Bronchial epithelial cell (primary cell): ENCODE measurements at places on chromosomes 2 and 18. TPM values are rescaled to one million over a fixed set of nuclear protein-coding genes. Genes with fewer than 3 reads are reported as not detected.

CHRNG gene
- not detected in 2 replicates for total RNA-seq

CHPF gene
- total RNA-seq = 52.7 and 85.5 TPM in 2 replicates

ATP6V1C2 gene
- total RNA-seq = 0.26 and 0.90 TPM in 2 replicates

TCF4 gene
- 4.5 and 10.0 TPM in 2 replicates for total RNA-seq

CCDC93 gene
- 21.3 and 23.7 TPM in 2 replicates for total RNA-seq

ALKAL2 gene
- total RNA-seq = not detected in 2 replicates

ATP5F1A gene
- total RNA-seq = 506 and 666 TPM in 2 replicates

APLF gene
- 4.2 and 6.1 TPM in 2 replicates for total RNA-seq

SCYGR4 gene
- total RNA-seq = not detected in 2 replicates

CD207 gene
- not detected in 2 replicates for total RNA-seq

C2orf78 gene
- total RNA-seq = not detected in 2 replicates

GRCh38 chr2:11697103-11697871, 27.3 kb upstream of the NTSR2 start:
- DNase-seq = peak; percentile 67

GRCh38 chr2:188551671-188552070, 260.0 kb downstream of the GULP1 start:
- no peak for DNase-seq

- no peak for DNase-seq
Measured at GRCh38 chr2:126389446-126389845, 266.5 kb upstream of the GYPC start.

DNA sequence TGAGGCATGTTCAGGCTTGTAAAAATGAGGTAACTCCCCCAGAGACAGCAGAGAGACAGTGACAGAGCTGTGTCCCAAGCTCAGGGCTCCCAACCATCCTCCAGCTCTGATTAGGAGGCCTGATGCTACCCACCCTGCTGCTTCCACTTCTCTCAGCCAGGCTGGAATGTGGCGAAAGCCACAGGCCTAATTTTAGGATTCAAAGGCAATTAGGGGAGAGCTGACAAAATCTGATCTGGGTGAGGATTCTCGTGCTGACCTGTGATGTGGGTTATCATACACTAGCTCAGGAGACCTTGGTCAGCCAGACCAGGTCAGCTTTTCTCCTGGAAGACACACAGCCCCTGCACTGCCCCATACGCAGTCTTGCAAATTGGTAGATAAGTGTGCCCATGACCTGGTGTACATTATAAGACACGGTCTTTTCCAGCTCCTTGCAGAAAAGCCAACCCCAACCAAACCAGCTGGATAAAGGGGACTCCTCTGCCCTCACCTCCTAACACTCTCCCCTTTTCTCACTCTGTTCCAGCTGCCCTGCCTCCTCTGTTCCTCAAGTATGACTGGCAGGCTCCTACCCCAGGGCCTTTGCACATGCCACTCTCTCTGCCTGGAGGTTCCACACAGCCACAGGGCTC, 225.9 kb downstream of the MGAT5 start:
- no peak for DNase-seq

DNA sequence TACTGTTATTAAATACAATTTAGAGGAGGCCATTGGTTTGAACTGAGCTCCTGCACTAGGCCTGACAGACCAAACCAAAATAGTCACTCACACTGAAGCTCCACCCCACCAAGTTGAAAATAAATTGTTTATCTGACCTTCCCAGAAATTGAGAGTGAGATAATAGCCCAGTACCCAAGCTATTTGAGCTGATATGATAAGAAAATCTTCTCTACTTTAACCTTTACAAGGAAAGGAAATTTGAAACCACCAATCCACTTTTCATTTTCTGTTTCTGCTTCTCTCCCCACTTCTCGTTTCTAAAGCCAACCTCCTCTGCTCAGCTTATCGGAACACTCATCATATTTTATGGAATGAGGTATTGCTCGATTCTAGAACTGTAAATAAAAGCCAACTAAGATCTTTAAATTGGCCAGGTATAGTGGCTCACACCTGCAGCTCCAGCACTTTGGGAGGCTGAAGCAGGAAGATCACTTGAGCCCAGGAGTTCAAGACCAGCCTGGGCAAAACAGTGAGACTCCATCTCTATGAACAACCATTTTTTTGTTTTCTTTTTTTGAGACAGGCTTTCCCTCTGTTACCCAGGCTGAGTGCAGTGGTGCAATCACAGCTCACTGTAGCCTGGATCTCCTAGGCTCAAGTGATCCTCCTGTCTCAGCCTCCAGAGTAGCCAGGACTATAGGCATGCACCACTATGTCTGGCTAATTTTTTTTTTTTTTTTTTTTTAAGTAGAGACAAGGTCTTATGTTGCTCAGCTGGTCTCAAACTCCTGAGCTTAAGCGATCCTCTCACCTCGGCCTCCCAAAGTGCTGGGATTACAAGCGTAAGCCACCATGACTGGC, 13.3 kb upstream of the GALM start:
- no peak for DNase-seq

- DNase-seq = no peak
Measured at GRCh38 chr2:138190999-138191398, 226.7 kb downstream of the HNMT start.

GRCh38 chr18:34623557-34623956, 86.5 kb upstream of the DTNA start:
- no peak for DNase-seq

GRCh38 chr2:186772579-186772978, 76.4 kb downstream of the ZSWIM2 start:
- DNase-seq = no peak

DNA sequence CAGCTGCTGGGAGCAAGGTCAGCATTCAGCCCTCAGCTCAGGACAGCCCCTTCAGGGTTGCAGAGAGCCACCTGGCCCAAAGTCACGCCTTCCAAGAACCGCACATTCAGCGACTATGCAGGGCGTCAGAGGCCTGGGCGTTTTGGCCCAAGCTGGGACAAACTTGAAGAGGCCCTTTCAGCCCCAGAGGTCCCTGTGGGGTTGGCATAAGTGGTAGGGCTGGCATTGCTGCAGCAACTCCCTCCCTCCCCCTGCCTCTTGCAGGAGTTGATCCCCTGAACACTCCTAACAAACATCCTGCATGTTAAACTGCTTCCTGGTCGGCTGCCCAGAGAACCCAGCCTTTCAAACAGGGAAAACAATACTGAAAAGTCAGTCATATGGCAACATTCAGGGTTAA, 192.9 kb upstream of the SMAD2 start:
- no peak for DNase-seq

DNA sequence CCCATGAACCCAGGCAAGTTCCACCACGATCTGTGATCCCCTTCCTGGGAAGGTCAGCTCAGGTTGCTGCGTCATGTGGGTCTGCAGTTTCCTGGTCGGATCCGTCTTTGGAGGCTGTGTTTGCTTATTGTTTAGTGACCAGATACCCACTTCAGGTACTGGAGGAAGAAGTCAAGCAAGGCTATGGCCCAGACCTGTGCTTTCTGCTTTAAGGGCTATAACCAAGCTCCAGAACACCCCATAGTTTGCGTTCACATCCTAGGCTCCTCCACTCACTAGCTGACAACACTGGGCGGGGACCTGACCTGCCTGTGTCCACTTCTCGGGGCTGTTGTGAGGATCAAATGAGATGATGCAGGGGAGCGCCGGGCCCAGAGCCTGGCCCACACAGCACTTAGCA, 44.0 kb downstream of the MAL start:
- no peak for DNase-seq

GRCh38 chr18:7741640-7742039, 174.5 kb downstream of the PTPRM start:
- no peak for DNase-seq

- peak; percentile 33 for DNase-seq
Measured at GRCh38 chr18:77042583-77042982, 90.0 kb downstream of the MBP start.

GRCh38 chr2:31704561-31705212, 123.9 kb upstream of the SRD5A2 start:
- no peak for DNase-seq

DNA sequence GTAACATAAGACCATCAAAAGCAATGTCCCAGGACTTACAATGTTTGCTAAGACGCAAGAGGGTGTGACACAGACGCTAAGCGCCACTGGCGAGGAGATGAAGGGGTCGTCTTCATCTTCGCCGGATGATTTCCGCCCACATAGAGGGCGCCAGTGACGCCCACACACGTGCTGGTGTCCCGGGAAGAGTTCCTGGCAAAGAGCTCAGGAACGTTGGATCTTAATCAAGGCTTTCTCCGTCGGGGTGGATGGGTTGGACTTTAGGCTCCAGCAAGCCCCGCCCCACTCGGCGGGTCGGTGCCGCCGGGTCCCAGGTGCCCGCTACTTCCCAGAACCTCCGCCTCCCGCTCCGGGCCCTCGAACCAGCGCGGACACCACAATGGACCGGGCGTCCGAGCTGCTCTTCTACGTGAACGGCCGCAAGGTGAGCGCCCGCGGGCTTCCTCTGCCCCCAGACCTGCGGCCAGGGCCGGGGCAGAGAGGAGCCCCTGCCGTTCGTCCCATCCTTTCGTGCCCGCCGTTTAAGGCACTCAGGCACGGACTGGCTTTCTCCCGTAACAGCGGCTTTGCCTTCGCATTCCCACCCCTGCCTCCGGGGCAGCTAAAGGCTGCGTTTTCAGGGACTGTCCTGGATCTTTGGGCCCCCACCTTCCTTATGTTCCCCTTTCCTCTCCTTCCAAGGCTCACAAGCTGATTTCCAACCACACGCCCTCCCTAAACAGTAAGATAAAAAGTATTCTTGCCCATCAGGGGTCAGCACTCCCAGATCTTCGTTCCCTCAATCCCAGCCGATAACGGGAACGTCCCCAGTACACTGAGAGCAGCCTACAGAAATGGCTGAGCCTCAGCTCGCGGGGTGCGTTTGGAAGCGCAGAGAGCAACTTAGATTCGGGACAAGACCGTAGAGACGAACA, at the start of gene AOX1:
AOX1 (plus strand) TSS at position 285 of the 914 bp plus-strand sequence; CDS start at position 380, 95 bp downstream.
- peak; percentile 44 for DNase-seq

DNA sequence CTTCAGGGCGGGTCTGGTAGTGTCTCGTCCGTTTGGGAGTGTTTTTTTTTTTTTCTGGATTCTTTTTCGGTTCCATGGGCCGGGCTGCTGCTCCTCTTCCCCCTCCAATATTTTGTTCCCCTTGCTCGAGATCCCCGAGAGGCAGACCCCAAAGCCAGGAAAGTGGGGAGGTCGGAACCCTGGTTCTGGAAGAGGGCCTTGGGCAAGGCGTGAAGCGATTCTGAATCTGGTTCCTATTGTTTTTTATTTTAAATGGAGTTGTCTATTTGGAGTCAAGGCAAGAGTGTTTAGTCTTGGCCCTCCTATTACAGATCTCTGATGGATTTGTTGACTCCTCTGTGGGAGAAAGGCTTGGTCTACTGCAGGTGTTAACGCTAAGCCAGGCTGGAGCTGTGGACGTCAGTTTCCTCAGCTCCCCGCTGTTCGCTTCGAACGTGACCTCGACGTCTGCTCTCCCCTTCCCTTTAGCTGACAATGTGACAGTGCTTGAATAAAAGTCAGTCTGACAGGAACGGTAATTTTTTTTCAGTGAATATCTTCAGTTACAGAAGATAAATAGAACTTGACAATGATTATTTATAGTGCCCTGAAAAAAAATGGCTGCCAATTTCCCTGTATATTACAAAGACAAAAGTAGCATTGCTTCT, 683 bp upstream of the DNAJC27 start:
- DNase-seq = peak; percentile 38

- DNase-seq = peak; percentile 84
Measured at GRCh38 chr2:29115797-29116781, 874 bp downstream of the CLIP4 start.

- no peak for DNase-seq
Measured at GRCh38 chr2:122471753-122472152, 716.3 kb downstream of the TSN start.

- DNase-seq = no peak
Measured at GRCh38 chr18:23864624-23865023, 149.9 kb upstream of the TTC39C start.

GRCh38 chr2:73851274-73851673, 22.5 kb downstream of the STAMBP start:
- peak; percentile 39 for DNase-seq

DNA sequence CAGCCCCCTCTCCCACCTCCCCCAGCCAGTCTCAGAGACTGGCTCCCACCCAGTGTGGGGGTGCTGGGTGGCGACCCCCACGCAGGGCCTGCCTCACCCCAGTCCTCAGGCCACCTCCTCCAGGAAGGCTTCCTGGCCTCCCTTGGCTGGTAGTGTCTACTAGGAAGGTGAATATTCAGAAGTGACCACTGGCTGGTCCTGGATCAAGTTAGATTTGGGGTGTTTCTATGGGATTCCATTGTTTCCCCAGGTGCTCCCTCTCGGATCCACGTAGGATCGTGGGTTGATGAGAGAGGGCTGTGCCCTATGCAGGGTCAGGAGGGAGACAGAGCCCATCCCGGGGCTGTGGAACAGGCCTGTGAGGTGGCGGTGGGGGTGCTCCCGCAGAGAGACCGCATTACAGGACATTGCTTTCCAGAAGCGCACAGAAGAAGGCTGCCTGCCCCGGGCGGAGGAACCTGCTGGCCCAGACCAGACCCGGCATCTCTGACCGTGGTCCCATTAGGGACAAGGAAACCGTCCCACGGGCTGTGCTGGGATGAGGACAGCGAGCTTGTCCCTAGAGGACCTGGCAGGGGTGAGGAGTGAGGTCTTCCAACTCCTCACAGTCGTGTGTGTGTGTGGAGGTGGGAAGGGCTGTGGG, 3.3 kb downstream of the PDCD1 start:
- no peak for DNase-seq

GRCh38 chr2:108585436-108585835, 51.2 kb downstream of the LIMS1 start:
- no peak for DNase-seq

GRCh38 chr18:2822213-2822921, 24.4 kb upstream of the EMILIN2 start:
- DNase-seq = no peak

DNA sequence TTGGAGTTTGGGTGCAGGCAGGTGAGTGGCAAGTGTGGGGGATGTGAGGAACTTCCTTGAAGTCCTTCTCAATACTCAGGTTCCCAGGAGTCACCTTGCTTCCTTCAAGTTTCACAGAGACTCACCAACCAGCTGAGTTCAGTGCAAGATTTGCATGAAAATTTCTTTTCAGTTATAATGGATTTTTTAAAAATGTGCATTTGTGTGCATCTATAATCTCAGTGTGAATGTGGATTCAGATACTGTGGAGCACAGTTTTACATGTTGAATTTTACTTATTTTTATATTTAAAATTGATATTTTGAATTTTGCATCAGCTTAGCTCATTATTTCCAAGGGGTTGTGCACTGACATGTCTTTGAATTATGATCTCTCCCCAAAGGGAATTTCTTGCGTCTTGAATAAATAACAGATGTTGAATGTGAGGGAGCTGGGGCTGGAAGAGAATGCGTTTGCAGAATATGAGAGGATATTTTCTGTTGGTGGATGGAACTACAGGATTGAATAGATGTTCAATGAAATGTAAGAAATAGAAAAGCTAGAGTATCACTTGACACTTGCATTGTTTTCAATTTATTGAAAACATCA, 184.3 kb downstream of the RPRM start:
- no peak for DNase-seq

DNA sequence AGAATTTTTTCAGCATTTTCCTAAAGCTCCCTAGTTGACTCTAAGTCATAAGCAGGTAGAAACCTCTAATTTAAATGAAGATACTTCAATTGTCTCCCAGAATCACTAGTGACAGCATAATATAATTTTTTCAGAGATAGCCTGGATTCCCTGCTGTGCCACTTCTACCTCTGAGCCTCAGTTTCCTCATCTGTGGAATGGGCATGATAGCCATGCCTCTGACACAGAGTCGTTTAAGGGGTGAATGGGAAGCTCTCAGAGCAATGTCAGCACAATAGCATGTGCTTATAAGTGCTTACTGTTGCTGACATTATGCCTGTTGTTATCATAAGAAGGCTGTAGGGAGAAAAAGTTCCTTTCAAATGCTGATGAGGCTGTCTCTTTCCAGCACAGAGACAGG, 48.0 kb downstream of the SFXN5 start:
- no peak for DNase-seq
